IPS DF 6.9 (cell line): ENCODE measurements at places on chromosomes 7 and 10.

GRCh38 chr7:158258411-158259130 is 329.1 kb downstream of the PTPRN2 start:
- no peak for DNase-seq

GRCh38 chr7:112981966-112982365 is 104.7 kb downstream of the GPR85 start:
- no peak for DNase-seq

GRCh38 chr10:12822126-12822892 is 179.2 kb downstream of the CCDC3 start:
- DNase-seq, result no peak

- DNase-seq, result no peak
Measured at GRCh38 chr7:81583882-81584533, 185.8 kb downstream of the HGF start.

- no peak for DNase-seq
Measured at GRCh38 chr7:143255564-143255963, 7.7 kb upstream of the GSTK1 start.

DNA sequence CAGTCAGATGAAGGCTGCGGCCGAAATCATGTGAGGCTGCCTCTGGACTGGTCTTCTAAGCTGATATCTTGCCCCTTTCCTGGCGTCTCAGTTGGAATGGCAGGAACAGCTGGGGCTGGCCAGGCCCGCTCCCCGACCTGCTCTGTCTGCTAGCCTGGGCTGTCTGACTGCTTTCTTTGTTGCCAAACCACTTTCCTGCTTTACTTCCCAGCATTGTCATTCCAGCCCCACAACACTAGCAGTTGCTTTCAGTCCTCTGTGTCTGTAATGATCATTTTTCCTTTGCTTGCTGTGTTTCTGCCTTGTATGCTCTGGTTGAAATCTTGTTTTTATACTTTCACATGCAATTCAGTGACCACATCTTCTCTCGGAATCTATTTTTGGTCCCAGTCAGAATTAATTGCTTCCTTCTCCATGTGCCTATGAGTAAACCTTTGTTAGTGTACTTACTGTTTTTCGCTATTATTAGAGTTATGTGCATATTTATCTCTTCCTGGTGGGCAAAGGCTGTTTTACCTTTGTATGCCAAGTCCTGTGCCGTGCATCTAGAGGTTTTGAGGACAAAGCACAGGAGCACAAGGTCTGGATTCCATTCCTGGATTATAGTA is 21.6 kb downstream of the PRPF18 start:
- no peak for DNase-seq

- DNase-seq, result no peak
Measured at GRCh38 chr7:44217223-44217714, 16.5 kb downstream of the YKT6 start.
